ENCODE measurements at places on chromosomes 12 and 14.
A peak's percentile ranks its signal among the peaks of the same experiment; 100 is the strongest.

DNA sequence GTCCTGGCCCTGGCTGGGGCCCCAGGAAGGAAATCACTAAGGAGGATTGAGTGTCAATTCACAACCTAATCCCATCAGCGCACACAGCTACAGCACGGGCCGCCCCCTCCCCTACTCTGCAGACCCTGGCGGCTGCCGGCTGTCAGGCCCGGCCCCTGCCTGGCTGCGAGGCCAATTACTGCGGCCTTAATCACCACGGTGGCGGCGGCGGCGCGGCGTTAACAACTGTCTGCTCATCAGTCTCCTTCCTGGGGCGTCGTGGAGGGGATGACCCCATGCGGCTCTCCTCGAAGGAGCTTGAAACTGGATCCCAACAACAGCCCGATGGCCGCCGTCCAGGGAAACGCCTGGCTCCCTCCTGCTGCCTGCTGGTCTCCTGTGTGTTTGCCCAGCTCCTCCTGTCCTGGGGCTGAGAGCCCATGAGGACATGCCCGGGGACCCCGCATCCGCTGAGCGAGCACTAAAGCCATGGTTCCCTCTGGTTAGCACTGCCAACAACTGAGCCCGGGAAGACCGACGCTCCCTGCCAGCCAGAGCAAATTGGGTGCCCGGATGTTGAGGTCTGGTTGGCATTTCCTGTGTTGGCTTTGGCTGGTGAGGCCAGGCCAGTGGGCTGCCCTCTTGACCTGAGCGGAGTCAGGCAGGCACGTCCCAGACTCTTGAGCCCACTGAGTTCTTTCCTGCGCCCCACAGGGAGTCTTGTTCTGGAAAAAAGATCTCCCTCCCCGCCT, 21.8 kb upstream of the EIF2B2 start:
- no peak for DNase-seq

DNA sequence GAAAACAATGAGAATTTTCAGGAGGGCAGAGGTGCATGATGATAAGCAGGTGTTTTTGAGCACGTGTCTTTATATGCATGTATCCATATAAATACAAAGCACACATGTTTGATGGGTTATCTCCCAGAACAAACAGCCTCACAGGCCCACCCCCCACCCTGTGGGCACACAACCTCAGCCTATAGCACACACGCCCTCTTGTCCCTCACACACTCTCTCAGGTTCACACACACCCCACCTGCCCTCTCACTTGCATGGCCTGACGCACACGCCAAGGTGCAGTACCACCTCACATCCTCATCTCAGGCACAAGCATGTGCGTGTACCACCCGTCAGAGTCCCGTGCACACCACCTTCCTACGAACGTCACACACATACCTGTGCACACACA, 8.6 kb upstream of the KRT8 start:
- no peak for DNase-seq

DNA sequence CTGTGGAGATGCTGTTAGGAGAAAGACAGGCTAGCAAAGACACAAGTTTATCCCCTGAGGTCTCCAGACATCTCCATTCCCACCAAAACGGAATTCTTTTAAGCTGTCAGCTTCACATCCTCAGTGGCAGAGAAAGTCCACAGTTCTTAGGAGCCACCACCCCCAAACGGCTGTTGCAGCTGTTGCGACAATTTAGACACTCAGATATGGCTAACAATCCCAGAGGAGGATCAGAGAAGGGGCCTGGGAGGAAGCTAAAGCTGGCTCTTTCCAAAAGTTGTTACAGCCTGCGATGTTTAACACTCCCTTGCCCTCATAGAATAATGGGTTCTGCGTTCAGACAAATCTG, 1.9 kb upstream of the ATP5MC2 start:
- peak; percentile 75 for DNase-seq

- DNase-seq: no peak
Measured at GRCh38 chr12:93855261-93855660, 178.1 kb downstream of the CRADD start.

GRCh38 chr12:8033153-8034044, 883 bp downstream of the FOXJ2 start:
- peak; percentile 38 for DNase-seq

- no peak for DNase-seq
Measured at GRCh38 chr14:75725481-75725880, 64.4 kb downstream of the TTLL5 start.

GRCh38 chr12:86196465-86196864, 59.7 kb downstream of the MGAT4C start:
- DNase-seq: no peak

- DNase-seq: peak; percentile 24
Measured at GRCh38 chr14:34078117-34078743, 127.4 kb upstream of the EGLN3 start.

DNA sequence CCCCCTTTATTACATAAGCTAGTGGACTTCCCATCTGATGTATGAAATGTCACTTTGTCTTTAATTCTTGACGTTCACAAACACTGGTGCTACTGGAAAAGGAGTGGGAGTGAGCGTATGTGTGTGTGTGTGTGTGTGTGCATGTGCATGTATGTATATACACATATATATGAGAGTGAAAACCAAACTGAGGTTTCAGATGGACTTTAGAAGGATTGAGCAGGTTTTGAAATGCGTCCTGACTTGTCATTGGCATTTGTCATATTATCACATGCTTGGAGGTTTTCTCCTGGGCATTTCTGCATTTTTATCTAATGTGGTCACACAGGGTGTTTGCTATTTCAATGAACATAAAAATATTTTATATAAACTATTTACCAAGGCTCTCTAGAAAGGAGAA, 1085.9 kb downstream of the BCL11B start:
- no peak for DNase-seq

GRCh38 chr12:58761308-58761707, 159.0 kb downstream of the LRIG3 start:
- DNase-seq: no peak

GRCh38 chr12:112321245-112321644, 61.0 kb downstream of the HECTD4 start:
- no peak for DNase-seq

DNA sequence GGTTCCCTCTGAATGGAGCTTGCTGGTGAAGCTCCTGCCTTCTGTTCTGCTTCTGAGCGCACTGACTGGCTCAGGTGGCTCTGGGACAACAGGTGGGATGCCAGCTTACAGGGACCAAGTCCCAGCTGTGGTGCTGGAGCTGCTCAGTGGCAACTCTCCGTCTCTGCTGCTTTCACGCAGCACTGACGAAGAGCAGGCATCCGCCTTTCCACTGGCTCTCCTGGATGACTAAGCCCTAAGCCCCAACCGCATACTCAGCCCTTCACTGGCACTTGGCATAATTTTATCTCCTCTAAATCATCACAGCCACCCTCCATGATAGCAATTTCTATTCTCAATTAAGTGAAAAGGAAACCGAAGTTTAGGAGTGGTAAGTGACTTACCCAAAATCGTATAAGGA, 3.7 kb upstream of the RTL1 start:
- DNase-seq: no peak

DNA sequence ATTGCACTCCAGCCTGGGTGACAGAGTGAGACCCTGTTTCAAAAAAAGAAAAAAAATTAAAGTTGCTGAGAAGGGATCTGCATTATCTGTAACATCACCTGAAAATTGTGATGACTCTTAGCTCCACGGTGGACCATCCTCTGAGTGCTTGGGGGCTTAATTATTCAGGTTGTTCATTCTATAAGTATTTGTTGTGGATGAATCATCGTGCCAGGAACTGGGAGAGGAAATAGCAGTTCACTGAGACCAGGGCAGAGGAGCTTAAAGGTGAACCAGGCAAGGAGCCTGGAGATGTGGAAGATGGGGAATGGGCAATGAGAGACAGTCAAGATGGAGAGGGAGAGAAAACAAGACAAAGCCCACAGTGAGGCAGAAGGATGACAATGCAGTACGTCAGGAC, 25.5 kb upstream of the GSC start:
- no peak for DNase-seq

DNA sequence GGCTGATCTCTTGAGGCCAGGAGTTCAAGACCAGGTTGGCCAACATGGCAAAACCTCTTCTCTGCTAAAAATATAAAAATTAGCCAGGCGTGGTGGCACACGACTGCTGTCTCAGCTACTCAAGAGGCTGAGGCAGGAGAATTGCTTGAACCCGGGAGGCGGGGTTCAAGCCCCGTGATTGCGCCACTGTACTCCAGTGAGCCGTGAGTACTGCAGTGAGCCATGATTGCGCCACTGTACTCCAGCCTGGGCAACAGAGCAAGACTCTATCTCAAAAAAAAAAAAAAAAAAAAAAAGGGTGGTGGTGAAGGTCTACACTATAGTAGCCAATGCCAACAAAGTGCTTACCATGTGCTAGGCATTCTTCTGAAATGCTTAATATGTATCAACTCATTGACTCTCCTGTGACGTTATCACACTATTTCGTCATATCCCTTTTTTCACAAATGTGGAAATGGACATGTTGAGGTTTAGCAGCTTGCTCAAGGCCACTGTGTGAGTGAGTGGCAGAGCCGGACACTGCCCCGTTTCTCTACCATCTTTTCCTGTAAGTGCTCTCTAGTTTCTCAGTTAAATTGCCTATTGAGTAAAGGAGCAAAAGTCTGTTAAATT, 59.6 kb downstream of the GNS start:
- DNase-seq: no peak

- no peak for DNase-seq
Measured at GRCh38 chr12:80659512-80660063, 47.8 kb upstream of the MYF6 start.

DNA sequence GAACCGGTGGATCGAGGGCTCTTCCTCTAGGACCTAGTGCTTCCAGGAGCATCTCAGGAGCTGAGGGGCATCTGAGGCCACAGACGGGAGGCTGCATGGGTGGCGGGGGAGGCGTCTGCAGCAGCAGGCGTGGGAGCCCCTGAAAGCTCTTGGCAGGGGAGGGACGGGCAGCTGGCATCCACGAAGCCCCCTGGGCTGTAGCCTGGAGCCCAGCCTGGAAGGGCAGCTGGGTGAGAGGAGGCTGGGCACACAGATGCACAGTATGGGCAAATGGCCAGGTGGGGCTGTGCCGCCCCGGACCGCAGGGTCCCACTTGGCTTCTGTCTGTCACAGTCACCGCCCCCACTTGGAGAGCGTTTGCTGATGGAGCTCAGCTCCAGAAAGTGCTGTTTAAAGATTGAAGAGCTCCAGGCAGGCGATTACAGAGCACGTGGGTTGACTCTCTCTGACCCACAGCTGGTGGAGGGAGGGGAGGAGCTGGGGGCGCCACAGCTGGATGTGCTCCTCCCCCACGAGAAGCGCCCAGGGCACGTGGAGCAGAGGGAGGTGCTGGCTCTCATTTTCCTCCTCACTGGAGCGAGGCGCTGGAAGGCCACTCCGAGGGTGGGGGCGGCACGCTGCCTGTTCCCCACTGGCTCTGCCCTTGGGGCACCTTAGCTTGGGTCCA, 155.0 kb upstream of the C14orf180 start:
- DNase-seq: peak; percentile 75

GRCh38 chr14:43665570-43666267, 841.4 kb downstream of the FSCB start:
- DNase-seq: no peak

- no peak for DNase-seq
Measured at GRCh38 chr14:45716572-45716971, 463.6 kb upstream of the MIS18BP1 start.

- no peak for DNase-seq
Measured at GRCh38 chr12:45439039-45439438, 223.1 kb downstream of the ANO6 start.

- DNase-seq: no peak
Measured at GRCh38 chr14:20904393-20905029, 13.3 kb downstream of the RNASE3 start.

DNA sequence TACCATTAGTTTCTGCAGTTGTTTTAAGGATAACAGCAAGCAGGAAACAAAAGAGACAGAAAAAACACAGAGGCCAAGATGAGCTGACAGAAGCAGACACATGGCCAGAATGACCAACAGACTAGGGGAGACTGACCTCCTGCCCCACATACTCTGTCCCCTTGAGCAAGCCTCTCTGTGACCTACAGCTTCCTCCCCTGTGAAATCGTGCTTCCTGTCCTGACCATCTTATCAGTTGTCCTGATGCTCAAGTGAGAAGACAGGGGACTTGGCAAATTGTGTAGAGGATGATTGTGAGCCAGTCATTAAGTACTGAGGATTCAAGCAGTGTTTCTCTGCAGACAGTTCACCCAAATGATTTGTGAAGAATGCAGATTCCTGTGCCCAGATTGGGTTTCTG, 229.0 kb downstream of the SLC41A2 start:
- no peak for DNase-seq

- DNase-seq: no peak
Measured at GRCh38 chr12:89033062-89033461, 319.2 kb downstream of the DUSP6 start.

GRCh38 chr12:25940886-25941285, 17.6 kb upstream of the RASSF8 start:
- DNase-seq: no peak

DNA sequence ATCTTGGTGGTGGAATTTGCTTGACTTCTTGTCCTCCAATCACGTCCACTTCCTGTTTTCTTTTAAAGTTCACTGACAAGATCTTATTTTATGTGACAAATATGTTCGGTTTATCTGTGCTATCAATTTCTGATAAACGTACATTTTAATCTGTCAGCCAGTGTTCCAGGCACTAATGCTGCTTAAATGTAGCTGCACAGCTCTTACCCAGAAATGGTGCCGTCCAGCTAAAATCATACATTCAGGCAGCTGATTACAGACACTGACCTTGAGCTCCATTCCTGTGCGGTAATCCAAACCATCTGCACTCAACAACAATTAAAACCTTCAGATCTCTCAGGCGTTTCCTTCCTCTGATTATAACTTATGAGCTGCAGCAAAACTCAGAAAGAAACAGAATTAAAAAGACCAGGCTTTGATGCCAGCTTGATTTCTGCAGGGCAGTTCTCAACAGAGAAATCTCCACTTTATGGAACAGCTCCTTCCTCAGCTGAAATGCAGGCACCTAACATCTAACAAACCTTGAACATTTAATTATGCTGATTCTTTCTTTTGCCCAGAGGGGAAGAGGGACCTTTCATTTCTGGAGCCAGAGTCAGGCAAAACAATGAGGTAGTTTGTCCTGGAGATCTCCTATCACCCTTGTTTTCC, 26.4 kb upstream of the RASSF3 start:
- no peak for DNase-seq

All from globus pallidus (tissue), 1 donor.